ENCODE measurements at places on chromosomes 7 and 10.

GRCh38 chr7:131424219-131424822, 96.6 kb downstream of the MKLN1 start:
- peak; percentile 20 for DNase-seq

GRCh38 chr7:80151274-80151665, 16.6 kb downstream of the GNAI1 start:
- DNase-seq = no peak

- DNase-seq = no peak
These were observed 6.1 kb upstream of the VCL start for GRCh38 chr10:73991884-73992245.

DNA sequence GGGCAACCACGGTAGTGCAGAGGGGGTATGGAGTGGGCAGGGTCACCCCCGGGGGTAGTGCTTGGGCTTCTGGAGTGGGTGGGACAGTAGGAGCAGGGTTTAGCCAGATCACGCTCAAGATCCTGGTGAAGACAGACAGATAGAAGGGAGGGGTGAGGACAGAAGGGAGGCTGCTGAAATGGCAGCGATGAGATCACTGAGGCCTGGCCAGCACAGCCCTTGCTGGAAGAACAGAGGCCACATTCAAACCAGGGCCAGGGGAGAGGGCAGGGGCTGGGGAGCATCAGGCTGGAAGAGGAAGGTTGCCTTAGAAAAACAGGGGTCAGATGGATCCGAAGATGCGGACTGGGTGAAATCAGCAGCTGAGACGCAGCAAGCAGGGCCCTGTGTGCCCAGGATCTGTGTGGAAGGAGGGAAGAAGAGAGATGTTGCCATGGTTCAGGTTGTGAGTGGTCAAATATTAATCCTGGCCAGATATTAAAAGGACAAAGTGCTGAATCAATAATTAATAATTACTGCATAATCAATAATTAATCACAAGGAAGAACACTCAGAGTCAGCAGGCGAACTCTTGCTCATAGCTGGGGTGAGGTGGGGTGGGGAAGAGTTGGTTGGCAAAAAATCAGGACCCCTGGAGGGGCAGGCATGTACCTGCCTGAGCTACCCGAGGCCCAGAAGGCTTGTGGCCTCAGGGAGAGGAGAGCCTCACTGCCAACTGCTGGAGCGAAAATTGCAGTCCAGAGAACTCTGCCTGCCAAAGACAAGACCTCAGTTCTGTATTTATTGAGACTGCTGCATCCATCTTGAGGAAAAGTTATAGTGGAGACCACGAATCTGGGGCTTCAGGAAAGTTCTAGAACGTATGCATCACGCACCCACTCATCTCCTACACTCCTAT, 105.7 kb downstream of the GRB10 start:
- DNase-seq = no peak

GRCh38 chr10:124652701-124653100, 91.5 kb downstream of the FAM53B start:
- DNase-seq = no peak

- DNase-seq = no peak
These were observed 439.6 kb downstream of the CALN1 start for GRCh38 chr7:71972534-71972933.

- no peak for DNase-seq
These were observed 73.3 kb upstream of the NANOS1 start for GRCh38 chr10:118955951-118956801.

DNA sequence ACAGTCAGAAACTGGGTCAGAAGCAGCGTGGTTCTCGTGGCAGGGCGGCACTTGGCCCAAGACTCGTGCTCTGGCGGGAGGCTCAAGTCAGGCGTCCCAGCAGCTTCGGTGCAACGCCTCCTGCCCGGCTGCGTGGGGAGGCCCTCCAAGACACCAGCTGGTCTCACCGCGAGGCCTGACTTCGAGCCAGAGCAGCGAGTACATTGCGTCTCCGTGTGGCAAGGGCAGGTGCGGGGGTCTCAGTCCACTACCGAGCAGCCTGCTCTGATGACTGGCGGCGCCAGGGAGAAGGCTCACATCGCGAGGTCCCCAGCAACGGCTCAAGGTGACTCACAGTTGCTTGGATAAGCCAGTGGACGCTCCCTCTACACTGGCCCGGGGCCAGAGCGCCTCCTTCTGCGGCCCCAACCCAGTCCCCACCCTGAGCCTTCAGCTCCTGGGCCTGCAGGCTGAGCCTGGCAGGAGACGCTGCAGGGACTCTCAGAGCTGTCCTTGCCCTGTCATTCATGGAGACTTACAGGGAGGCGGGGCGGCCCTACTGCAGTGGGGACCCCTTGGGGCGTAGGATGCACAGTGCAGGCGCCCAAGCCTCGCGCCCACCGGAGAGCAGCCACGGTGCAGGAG, 41.9 kb upstream of the PRKAR1B start:
- DNase-seq = peak; percentile 68

DNA sequence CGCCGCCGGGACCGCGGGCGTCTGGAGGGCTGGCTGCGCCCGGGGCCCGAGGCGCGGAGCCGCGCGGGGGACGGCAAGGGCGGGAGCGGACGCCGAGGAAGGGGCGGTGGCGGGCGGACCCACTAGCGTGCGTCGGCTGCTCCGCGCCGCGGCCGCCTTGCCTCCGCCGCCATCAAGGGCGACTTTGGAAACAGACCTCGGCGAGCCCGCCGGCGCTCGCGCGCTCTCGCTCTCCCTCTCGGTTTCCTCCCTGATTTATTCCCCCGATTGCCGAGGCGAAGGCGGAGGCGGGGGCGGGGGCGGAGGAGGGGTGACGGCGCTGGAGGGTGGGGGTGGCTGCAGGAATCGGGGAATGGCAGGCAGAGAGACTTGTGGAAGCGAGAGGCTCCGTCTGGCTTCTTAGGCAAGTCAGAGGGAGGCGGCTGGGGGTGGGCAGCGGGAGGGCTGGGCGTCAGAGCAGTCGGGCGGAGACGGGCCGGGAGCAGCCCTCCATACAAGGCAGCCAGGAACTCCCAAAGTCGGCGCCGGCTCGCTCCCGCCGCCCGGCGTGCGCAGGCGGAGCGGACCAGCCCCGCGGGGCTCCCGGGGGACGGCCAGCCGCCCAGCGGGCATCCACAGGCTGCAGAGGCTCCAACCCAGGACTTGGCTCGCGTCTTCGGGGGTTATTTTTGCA, at the start of gene CACNA2D1:
Gene CACNA2D1 (minus strand): TSS at position 231 of the 673 bp plus-strand sequence.
- DNase-seq = peak; percentile 83

DNA sequence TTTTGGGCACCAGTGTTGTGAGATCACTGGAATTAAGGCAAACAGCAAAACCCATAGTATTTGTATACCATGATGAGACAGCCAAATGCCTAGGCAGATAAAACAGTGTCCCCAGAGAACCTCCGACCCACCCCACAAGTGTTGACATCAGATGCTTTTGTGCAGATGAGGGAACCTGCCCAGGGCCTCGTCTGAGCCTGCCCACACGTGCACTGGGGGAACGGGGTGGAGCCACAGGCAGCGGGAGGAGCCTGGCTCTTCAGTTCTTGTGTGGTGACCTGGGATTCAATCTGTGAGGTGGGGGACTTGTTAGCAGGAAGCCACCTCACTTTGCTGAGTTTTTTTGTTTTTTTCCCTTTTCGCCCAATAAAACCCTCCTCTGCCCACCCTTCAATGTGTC, 33.4 kb upstream of the OPTN start:
- no peak for DNase-seq

DNA sequence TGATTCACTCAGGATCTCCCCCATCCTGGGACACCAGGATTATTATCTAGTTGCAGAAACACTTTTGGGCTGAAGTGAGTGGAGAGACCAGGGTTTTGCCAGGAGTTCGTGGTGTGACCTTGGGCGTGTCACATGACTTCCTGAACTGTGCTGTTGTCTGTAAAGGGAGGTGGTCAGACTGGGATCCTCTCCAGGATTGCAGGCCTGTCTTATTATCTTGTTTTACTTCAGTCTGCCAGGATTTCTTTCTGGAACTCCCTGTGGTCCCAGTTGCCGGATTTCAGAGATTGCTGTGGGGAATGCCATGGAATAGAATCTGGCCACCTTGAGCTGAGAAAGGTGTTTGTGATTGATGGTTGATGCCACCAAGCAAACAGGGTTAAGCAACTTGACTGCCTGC, 35.8 kb downstream of the CRCP start:
- no peak for DNase-seq

- peak; percentile 38 for DNase-seq
These were observed 55.2 kb downstream of the ELFN1 start for GRCh38 chr7:1725199-1725690.

DNA sequence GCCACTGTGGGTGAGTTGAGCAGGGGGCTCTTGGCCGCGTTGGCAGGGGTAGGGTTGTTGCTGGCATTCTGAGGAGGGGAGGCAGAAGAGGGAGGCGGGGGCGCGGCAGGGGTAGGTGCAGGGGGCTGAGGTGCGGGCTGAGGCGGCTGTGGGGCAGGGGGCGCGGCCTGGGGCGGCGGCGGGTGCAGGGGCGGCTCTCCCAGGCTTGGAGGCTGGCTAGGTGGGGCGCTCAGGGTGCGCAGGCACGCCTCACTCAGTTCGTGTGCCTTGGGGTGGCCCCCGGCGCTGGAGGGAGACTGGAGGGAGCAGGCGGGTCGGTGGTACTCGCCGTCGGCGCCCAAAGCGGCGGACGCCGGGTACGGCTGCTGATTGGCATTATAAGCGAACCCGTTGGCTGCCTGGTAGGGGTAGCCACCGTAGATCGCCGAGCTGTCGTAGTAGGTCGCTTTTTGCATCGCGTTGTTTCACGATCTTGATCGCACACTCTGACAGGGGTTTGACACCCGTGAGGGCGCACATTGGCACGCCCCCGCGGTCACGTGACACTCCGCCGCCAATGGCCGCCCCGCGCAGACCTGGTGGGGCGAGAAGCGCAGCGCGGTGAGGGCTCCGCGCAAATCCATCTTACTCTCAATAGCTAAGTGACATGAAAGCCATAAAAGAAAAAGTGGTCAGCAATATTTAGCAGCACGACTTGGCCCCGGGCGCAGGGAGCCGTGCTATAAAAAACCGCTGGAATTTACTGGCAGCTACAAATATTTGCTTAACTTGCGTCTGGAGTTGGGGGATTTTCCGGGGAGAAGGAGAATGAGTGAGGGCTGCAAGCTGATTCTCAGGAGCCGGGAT, 7.9 kb upstream of the HOXA2 start:
- DNase-seq = peak; percentile 67

- no peak for DNase-seq
These were observed 179.9 kb downstream of the SFMBT2 start for GRCh38 chr10:7230951-7231350.

- peak; percentile 72 for DNase-seq
These were observed 2.8 kb downstream of the CALHM3 start for GRCh38 chr10:103476046-103476768.

DNA sequence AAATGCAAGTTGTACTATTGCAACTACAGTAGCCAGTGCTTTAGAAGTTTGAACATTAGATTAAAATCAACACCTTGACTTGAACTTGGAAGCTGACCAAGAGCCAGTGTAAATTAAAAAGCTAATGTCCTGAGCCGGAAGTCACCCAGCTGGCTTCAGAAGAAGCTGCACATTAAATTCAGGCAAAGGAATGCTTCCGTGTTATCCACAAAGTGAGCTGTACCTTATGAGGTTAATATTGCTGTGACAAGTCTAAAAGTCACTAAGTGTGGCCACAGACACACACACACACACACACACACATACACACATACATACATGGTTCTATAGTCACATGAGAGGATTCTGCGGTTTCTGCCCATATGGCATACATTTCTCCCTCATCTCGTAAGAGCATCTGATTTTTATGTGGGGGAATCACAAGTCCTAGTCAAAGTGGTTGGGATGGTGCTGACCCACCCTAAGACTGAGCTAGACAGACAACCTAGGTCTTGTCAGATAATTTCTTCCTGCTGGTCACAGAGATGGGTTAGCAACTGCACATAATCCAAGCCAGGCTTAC, 612.9 kb downstream of the SORCS1 start:
- no peak for DNase-seq

- no peak for DNase-seq
These were observed 4.0 kb upstream of the CROT start for GRCh38 chr7:87341441-87341840.

DNA sequence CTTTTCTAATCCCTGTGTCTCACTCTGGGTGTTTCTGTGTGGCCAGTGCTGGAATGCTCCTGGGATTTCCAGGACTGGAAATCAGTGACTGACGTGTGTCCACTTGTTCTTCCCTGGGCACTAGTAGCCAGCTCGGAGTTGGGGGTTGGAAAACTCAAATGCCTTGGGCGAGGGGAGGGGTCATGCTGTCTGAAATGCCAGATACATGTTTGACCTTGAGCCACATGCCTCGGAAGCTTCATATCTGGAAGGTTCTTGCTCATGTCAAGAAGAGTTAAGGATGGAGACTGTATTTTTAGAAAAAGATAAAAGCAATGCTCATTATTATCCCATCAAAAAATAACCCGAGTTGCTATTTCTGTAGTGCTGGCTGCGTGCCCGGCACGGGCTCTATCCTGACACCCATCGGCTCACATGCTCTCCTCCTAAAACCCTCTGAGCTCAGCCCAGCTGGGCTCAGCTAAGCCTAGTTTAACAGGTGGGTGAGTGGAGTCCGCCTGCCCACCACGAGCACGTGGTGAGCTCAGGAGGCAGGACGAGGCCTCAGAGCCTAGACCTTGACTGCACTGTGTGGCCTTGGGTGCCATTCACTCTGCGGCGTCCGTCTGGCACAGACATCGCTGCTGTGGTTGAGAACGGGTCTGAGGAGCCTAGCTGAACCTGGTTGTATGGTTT, 6.4 kb downstream of the DPYSL4 start:
- no peak for DNase-seq

DNA sequence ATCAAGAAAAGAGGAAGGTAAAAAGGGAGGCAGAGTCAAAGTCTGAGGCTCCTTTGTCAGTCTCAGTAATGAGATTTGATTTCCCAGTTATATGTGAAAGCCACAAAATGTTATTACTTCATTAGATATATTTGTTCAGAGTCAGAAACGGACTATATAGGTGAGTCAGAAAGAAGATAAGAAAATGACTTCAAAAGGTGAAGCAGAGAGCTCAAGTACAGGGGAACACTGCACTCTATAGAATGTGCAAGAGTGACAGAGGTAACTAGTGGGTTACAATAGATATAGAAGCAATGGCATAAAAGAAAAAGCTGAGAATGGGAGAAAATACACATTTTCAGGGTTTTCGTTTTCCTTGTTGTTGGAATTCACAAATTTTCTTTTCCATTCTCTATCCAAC, 43.3 kb downstream of the DGKB start:
- DNase-seq = no peak

GRCh38 chr7:144497282-144497681, 93.8 kb upstream of the NOBOX start:
- DNase-seq = no peak

GRCh38 chr7:135856356-135857144, 107.9 kb upstream of the FAM180A start:
- no peak for DNase-seq

- DNase-seq = no peak
These were observed 14.3 kb upstream of the CUL1 start for GRCh38 chr7:148684289-148684830.

DNA sequence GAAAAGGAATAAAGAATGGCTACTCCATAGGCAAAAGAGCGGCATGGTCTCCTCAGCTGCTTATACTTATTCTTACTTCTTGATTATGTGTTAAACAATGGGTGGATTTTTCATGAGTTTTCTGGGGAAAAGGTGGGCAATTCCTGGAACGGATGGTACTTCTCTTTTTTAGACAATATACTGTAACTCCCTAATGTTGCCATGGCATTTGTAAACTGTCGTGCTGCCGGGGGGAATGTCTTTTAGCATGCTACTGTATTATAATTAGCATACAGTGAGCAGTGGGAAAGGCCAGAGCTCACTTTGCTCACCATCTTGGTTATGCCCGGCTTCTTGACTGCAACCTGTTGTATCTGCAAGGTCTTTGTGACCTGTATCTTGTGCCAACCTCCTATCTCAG, 372.1 kb upstream of the AKR1E2 start:
- DNase-seq = no peak

GRCh38 chr10:58352956-58353610, 18.3 kb downstream of the UBE2D1 start:
- DNase-seq = no peak

All from neural progenitor cell (in vitro differentiated cells).